ENCODE measurements at places on chromosomes 7 and 10.

GRCh38 chr10:124648131-124648475 is 96.1 kb downstream of the FAM53B start:
- H3K27ac ChIP-seq, result peak overlapping the region; percentile 92
- peak overlapping the region; percentile 75 for H3K4me3 ChIP-seq
- no peaks in the 10 kb centered on the region for H3K36me3 ChIP-seq

DNA sequence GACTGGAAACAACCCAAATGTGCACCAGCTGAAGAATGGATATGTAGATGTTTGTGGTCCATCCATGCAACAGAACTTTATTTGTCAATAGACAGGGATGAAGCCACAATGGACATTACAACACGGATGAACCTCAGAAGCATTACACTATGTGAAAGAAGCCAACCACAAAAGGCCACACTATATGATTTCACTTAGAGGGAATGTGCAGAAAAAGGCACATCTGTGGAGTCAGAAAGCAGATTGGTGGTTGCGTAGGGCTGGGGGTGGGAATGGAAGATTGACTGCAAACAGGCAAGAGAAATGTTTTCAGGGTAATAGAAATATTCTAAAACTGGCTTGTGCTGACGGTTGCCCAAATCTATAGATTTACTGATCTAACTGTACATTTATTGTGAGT is 34.3 kb upstream of the WASHC2A start:
- H3K27me3 ChIP-seq, result no peaks in the 10 kb centered on the region
- H3K27ac ChIP-seq, result no peak overlapping the region
- H3K36me3 ChIP-seq, result peaks cover 3% of the 10 kb centered on the region
- no peak overlapping the region for H3K4me3 ChIP-seq
- H3K4me1 ChIP-seq, result no peaks in the 10 kb centered on the region

GRCh38 chr7:105591522-105591921 is 10.2 kb upstream of the EFCAB10 start:
- no peak overlapping the region for H3K27ac ChIP-seq
- DNase-seq, result no peak
- H3K4me1 ChIP-seq, result peaks cover 13% of the 10 kb centered on the region
- H3K36me3 ChIP-seq, result no peaks in the 10 kb centered on the region
- no peak overlapping the region for H3K4me3 ChIP-seq
- H3K27me3 ChIP-seq, result no peaks in the 10 kb centered on the region

DNA sequence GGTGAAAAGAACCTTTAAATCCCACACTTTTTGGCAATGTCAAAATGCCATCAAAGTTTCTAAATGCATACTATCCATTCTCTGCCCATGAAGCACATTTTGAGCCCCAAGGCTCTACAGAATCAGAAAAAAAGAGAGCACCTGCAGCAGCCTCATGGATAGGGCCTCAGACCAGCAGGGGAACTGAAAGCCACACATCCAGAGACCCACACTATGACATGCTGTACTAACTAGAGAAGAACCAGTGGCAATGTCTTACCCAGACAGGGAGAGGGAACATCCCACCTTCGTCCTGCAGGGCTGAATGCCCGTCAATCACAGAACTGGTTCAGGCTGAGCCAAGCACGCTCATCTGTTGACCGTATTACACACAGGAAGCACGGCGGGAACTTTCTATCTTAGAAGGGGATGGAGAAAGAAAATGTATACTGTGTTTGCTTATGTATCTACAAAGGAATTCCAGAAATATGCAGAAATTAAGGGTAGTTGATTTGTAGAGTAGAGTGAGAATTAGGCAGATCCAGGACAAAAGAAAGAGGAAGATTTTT is 237.2 kb downstream of the GLI3 start:
- H3K27ac ChIP-seq, result no peak overlapping the region
- no peaks in the 10 kb centered on the region for H3K36me3 ChIP-seq
- H3K4me3 ChIP-seq, result no peak overlapping the region
- no peaks in the 10 kb centered on the region for H3K4me1 ChIP-seq
- DNase-seq, result no peak
- peaks cover 35% of the 10 kb centered on the region for H3K27me3 ChIP-seq

DNA sequence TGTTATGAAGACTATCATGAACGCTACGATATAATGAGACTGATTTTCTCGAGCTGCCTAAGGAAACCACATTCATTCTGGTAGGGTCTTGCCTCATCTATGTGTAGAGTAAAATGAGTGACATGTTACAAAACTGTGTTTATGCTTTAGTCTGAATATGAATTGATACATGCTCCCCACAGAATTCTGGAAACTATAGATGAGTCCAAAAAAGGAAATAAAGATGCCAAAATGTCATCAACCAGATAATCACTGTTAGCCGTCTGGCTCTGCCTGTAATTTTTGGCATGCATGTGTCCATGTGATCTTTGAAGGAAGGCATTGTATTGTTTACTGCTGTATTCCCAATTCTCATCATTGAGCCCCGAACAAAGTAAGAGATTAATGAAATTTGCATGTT is 42.6 kb upstream of the GPR37 start:
- no peaks in the 10 kb centered on the region for H3K4me1 ChIP-seq
- no peak overlapping the region for H3K27ac ChIP-seq
- no peaks in the 10 kb centered on the region for H3K36me3 ChIP-seq

GRCh38 chr7:71480791-71481190 is 348.8 kb downstream of the GALNT17 start:
- DNase-seq, result no peak
- no peaks in the 10 kb centered on the region for H3K27me3 ChIP-seq
- no peaks in the 10 kb centered on the region for H3K4me1 ChIP-seq

DNA sequence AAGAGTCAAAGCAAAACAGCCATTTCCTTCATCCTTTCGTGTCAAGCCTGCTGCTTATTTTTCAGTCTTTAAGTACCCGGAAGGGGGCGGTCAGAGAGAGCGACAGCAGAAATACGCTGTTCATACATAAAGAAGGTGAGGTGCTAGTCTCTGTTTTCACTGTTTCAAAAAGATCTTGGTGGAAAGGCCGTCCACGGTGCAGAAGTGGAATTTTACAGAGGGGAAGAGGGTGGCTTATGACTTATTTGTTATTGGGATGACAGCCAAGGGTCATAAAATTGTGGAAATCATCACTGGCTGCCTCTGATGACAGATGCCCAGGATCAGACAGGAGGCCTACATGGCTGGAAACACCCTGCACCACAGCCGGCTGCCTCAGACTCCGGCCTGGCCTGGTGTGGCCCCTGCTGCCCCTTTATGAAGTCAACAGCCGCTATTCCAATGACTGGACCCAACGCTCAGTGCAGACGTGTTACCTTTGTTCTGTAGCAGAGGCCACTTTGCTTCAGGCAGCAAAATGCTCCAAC is 57.0 kb downstream of the HIPK2 start:
- peaks cover 22% of the 10 kb centered on the region for H3K4me1 ChIP-seq
- H3K36me3 ChIP-seq, result peaks cover 13% of the 10 kb centered on the region
- peak; percentile 23 for DNase-seq
- no peaks in the 10 kb centered on the region for H3K27me3 ChIP-seq

DNA sequence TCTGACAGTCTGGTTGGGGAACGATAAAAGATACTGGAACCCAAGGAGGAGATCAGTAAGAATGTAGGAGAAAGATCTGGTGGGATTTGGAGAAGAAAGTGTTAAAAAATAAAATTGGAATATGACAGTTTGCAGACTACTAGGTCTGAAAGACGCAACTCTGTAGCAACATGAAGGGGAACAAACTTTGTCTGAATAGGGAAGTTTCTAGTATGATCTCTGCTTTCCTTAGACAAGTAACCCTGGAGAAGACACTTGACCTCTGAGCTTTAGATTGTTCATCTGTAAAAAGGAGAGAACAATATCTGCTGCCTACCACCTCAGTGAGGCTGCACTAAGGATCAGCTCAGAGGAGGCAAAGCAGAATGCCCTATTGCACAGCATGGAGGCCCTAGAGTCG is 3.0 kb upstream of the PRSS1 start:
- H3K4me3 ChIP-seq, result no peak overlapping the region
- no peaks in the 10 kb centered on the region for H3K4me1 ChIP-seq
- no peaks in the 10 kb centered on the region for H3K27me3 ChIP-seq
- no peak for DNase-seq

- no peaks in the 10 kb centered on the region for H3K36me3 ChIP-seq
- H3K4me1 ChIP-seq, result peaks cover 5% of the 10 kb centered on the region
- H3K27me3 ChIP-seq, result no peaks in the 10 kb centered on the region
- H3K4me3 ChIP-seq, result no peak overlapping the region
Measured at GRCh38 chr10:103481974-103482531, 3.0 kb upstream of the CALHM3 start.

GRCh38 chr10:110989016-110989415 is 69.6 kb downstream of the SHOC2 start:
- no peak overlapping the region for H3K27ac ChIP-seq
- peaks cover 22% of the 10 kb centered on the region for H3K36me3 ChIP-seq
- DNase-seq, result no peak
- H3K4me1 ChIP-seq, result peaks cover 53% of the 10 kb centered on the region

- H3K4me3 ChIP-seq, result peak overlapping the region; percentile 43
- peaks cover 13% of the 10 kb centered on the region for H3K4me1 ChIP-seq
- no peak overlapping the region for H3K27ac ChIP-seq
- H3K27me3 ChIP-seq, result peaks cover 32% of the 10 kb centered on the region
- no peak for DNase-seq
- no peaks in the 10 kb centered on the region for H3K36me3 ChIP-seq
Measured at GRCh38 chr7:21543528-21544302, 876 bp downstream of the DNAH11 start.

GRCh38 chr7:101502466-101503098 is 126.5 kb downstream of the MYL10 start:
- no peak overlapping the region for H3K4me3 ChIP-seq
- no peak overlapping the region for H3K27ac ChIP-seq
- H3K36me3 ChIP-seq, result no peaks in the 10 kb centered on the region
- peaks cover 4% of the 10 kb centered on the region for H3K4me1 ChIP-seq

- peaks cover 16% of the 10 kb centered on the region for H3K4me1 ChIP-seq
- H3K27me3 ChIP-seq, result no peaks in the 10 kb centered on the region
- H3K36me3 ChIP-seq, result no peaks in the 10 kb centered on the region
- peak overlapping the region; percentile 51 for H3K27ac ChIP-seq
- no peak for DNase-seq
- H3K4me3 ChIP-seq, result peak overlapping the region; percentile 36
Measured at GRCh38 chr7:1461646-1462375, 2.5 kb upstream of the MICALL2 start.

DNA sequence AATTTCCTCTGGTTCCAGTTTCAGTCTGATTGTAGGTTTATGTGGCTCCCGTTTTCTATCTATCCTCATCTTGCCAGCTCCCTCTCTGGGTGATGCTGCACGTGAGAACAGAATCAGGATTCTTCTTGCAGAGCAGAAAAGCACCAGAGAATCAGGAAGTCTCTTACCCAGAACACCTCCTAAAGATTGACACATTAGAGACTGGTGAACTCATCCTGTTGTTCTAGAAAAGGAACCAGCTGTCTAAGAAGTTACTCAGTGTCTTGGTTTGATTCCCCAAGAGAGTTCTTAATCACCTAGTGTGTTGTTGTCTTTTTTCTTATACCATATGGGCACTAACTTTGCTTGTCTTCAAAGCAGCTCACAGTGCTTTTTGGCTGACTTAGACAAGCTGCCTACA is 152.4 kb downstream of the DGKI start:
- H3K27ac ChIP-seq, result no peak overlapping the region
- no peaks in the 10 kb centered on the region for H3K4me1 ChIP-seq
- no peaks in the 10 kb centered on the region for H3K36me3 ChIP-seq
- no peak overlapping the region for H3K4me3 ChIP-seq

- no peaks in the 10 kb centered on the region for H3K36me3 ChIP-seq
- peaks cover 2% of the 10 kb centered on the region for H3K4me1 ChIP-seq
- H3K4me3 ChIP-seq, result no peak overlapping the region
- no peak overlapping the region for H3K27ac ChIP-seq
- DNase-seq, result no peak
Measured at GRCh38 chr10:112313234-112313633, 30.0 kb downstream of the TECTB start.

GRCh38 chr7:118312051-118312450 is 87.5 kb downstream of the ANKRD7 start:
- no peak overlapping the region for H3K27ac ChIP-seq
- H3K4me3 ChIP-seq, result no peak overlapping the region
- DNase-seq, result no peak
- H3K36me3 ChIP-seq, result no peaks in the 10 kb centered on the region
- no peaks in the 10 kb centered on the region for H3K4me1 ChIP-seq

- no peaks in the 10 kb centered on the region for H3K4me1 ChIP-seq
- H3K4me3 ChIP-seq, result no peak overlapping the region
- H3K36me3 ChIP-seq, result peaks cover 2% of the 10 kb centered on the region
- H3K27ac ChIP-seq, result no peak overlapping the region
Measured at GRCh38 chr10:112145263-112145662, 38.3 kb downstream of the GPAM start.

DNA sequence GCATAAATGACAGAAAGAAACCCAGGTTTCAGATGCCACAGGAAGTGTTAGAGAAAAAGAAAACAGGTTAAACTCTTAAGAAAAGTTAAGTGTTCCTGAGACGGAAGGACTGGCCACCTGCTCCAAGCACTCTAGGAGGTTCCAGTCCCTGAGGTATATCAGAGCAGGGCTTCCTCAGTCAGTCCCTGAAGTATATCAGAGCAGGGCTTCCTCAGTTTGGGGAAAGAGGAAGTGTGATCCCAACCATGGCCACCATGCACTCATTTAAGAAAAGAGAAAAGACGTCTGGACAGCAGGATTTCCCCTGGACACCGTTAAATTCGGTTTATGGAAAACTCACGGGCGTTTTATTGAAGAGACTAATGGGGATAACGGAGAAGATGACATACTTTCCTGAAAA is 133.4 kb upstream of the PFKP start:
- no peak overlapping the region for H3K27ac ChIP-seq
- H3K27me3 ChIP-seq, result peaks cover 13% of the 10 kb centered on the region
- no peak overlapping the region for H3K4me3 ChIP-seq
- no peaks in the 10 kb centered on the region for H3K36me3 ChIP-seq
- DNase-seq, result no peak

DNA sequence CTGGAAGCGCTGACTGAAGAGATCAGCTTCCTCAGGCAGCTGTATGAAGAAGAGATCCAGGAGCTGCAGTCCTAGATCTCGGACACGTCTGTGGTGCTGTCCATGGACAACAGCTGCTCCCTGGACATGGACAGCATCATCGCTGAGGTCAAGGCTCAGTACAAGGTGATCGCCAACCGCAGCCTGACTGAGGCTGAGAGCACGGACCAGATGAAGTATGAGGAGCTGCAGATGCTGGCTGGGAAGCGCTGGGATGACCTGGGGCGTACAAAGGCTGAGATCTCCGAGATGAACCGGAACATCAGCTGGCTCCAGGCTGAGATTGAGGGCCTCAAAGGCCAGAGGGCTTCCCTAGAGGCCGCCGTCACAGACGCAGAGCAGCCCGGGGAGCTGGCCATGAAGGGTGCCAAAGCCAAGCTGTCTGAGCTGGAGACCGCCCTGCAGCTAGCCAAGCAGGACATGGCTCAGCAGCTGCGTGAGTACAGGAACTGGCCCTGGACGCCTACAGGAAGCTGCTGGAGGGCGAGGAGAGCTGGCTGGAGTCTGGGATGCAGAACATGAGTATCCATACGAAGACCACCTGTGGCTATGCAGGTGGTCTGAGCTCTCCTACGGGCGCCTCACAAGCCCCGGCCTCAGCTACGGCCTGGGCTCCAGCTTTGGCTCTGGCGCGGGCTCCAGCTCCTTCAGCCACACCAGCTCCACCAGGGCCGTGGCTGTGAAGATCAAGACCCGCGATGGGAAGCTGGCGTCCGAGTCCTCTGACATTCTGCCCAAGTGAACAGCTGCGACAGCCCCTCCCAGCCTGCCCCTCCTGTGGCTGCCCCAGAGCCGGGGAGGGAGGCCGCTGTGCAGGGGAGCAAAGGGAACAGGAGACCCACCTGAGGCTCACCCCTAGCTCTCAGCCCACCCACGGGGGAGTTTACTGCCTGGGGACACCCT is 24.9 kb upstream of the AMPH start:
- no peak for DNase-seq
- no peaks in the 10 kb centered on the region for H3K4me1 ChIP-seq
- no peaks in the 10 kb centered on the region for H3K36me3 ChIP-seq
- no peak overlapping the region for H3K4me3 ChIP-seq

Data from naive thymus-derived CD8-positive, alpha-beta T cell (primary cell).